ENCODE measurements at places on chromosomes 1 and 21. TPM values are rescaled to one million over a fixed set of nuclear protein-coding genes. Genes with fewer than 3 reads are reported as not detected.
A peak's percentile ranks its signal among the peaks of the same experiment; 100 is the strongest.

- no peak for DNase-seq
These were observed 5.9 kb downstream of the SSBP3 start for GRCh38 chr1:54400329-54400728.

DNA sequence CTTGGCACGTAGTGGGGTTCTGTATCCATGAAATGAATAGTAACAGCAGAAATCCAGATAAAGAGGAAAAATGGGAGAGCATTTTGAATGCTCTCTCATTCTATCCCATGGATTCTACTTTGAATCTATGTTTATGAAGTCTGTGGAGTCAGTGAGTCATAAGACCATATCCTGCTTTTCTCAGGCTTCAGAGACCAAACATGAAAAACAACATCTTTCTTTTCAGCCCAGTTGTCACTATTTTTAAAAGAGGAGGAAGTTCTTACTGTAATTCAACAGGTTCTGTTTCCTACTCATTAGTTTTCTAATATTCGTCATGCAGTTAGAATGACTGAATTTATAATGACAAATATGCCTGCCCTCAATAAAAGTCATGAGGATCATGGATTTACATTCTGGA lies 39.4 kb upstream of the CD55 start:
- DNase-seq, result no peak

GRCh38 chr1:238384381-238384780 lies 493.7 kb upstream of the ZP4 start:
- DNase-seq, result no peak

- DNase-seq, result peak; percentile 14
These were observed 133.7 kb downstream of the PTPRU start for GRCh38 chr1:29370067-29370466.

DNA sequence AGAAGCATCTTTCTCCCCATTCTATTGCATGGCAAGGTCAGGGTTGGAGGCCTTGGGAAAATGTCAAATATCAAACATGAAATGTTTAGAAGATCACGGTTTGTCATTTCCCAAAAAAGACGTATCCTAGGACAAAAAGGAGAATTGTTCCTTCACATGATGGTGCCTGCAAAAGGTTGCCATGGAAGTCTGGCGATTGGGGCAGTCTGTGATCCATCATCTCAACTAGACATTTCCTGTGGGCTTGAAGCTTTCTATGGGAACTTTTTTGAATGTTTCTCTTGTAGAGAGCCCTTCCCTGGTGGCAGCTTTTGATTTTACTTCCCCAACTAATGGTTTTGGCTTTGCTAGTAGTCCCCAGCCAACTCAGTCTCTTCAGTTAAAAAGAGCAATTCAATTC lies 106.3 kb downstream of the TGFB2 start:
- no peak for DNase-seq

DNA sequence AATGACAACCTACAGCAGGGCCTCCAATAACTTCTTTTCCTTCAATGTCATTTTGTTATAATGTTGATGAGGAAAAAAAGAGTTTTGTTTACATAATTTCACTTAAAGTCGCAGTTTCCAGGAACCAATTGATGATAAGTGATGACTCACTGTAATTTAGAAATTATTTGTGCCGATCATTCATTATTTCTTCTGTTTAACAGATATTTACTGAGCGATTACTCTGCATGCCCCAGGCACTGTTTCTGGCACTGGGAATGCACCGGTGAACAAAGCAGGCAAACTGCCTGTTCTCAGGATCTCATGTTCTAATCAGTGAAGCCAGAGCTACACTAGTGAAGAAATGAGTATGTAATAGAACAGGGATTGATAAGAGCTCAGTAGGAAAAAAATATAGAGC lies 403.4 kb downstream of the NTNG1 start:
- no peak for DNase-seq

DNA sequence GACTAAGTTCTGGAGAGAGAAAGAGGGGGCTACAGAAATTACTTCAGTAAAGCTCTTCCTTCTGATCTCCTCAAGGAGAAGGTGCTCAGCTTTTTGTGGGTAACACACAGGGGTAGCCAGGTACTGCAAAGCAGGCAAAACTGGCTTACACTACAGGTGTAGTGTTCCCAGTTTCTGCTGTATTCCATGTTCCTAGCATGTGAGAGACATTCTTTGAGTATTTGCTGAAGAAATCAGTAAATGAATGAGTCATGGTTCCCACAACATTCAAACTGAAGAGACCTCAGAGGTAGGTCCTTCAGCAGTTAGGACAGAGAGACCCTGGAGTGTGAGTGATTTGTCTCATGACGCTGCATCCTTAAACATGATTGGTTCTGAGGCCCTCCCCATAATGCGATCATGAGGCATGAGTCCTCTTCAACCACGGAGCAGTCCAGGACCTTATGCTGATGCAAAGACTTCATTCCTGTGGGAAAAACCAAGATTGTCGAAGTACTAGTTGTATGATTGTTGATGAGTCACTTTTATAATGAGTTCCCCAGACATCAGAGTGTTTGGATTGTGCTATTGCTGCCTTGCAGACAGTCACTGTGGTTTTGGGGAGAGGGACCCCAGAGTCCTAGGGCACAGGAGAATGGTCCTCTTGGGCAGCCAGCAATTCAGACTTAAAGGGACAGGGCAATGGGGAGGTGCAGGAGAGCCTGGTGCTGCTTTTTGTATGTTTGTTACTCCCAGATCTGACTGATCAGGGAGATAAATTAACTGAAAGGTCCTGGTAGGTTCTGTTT lies 2.7 kb upstream of the OR10J4 start:
- no peak for DNase-seq

DNA sequence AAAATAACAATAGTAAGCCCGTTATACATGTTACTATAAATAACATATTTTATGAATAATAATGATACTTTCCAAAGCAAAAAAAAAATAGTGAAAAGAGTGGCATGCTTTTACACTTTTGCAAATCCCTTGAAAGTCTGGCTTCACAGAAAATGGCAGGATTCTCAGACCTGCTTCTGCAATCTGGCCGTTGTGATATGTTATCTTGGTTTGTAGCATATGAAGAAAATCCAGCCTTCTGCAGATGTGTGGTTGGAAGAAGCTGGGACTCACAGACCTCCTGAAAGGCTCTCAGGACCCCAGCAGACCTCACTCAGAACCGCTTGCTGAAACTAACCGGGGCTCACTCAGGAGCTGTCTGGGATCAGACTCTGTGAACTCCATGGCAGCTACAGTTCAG lies 256.0 kb upstream of the TMEM51 start:
- no peak for DNase-seq

- no peak for DNase-seq
These were observed 3.9 kb downstream of the TMEM201 start for GRCh38 chr1:9592510-9593075.

DNA sequence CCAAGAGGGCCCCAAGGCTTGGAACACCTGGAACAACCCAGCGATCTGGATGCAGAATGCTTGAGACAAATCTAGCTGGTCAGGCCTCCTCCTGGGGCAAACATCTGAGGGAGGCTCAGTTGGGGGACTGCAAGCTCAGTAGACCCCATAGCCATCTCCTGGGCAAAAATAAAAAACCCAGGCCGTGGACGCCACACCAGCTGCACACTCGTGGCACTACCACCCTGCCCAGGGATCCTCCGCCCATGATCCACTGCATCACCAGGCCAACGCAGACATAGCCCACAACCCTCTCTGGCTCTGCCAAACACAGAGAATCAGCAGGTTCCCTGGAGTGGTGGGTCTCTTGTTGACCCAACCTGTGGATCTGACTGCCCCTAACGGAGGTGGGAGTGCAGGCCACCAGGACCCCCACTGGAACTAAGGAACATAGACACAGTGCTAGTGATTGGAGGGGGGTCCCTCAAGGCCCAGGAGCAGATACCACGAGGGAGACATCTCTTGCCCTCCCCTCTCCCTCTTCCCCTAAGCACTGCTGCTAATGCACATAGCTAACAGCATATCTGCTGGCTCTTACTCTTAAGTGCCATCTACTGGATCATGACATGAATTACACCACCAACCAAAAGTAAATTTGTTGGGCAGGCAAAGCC lies 147.2 kb downstream of the CHD1L start:
- DNase-seq, result no peak

DNA sequence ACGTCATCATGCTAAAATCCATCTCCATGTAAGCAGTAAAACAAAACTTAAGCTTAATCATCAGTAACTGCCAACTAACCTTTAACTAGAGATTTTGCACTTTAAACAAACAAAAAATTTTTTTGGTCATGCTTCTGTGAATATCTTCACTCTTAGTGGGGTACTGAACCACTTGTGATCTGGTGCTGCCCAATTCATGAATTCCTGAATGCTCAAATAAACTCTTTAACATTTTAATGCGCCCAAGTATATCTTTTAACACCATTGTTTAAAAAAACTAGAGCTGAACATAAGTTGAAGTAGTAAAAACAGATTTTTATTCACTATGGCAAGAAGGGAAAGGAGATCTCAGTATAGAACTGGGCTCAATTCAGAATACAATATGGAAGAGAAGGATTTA lies 196.9 kb upstream of the USP24 start:
- DNase-seq, result no peak

- DNase-seq, result no peak
These were observed 59.1 kb downstream of the SPSB1 start for GRCh38 chr1:9351654-9352271.

DNA sequence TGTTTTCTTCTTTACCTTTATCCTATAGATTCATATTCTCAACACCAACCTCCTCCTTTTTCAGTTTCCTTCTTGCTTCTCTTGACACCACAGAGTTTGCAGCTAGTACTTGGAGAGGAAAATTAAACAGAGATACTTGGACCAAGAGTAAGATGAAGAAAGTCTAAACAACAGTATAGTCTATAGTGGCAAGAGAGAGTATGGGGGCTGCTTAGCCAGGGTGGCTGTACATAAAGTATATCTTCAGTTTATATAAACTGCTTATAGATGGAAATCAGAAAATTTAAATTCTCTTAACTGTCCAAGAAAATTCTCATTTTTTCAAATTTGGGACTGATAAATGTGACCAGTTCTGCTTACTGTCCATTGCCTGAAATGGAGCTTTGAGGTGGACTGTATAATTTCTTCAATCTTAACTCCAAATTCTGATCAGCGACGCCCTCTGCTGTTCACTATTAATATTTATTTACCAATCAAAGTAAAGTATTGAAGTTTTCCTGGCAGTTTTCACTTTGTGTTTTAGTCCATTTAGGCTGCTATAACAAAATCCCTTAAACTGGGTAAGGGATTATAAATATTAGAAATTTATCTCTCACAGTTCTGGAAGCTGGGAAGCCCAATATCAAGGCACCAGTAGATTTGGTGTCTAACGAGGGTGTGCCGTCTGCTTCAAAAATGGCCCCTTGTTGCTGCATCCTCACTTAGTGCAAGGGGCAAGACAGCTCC lies 14.8 kb upstream of the METTL18 start:
- no peak for DNase-seq

GRCh38 chr1:90708826-90709225 lies 8.3 kb downstream of the BARHL2 start:
- no peak for DNase-seq

- no peak for DNase-seq
These were observed 407.9 kb upstream of the PKN2 start for GRCh38 chr1:88276163-88276562.

DNA sequence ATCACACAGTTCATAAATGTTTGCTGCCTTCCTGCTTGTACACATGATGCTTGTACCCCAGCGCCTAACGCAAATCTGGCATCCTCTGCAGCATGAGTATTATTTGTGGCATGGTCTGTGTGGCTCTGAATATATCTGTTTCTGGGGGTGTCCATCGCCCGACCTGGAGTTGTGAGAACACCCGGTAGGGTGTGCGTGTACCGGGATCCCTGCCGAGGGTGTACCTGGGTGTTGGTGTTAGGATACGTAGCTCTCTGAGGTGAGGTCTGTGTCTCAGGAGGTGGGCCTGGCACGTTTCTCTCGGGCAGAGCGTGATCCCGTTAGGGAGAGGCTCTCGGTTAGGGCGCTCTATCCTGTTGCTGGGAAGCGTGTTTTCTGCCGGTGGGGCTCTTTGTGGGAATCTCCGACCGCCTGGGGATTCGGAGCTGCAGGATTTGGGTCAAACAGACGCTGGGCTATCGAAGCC lies 10.4 kb upstream of the CDC20 start:
- no peak for DNase-seq

DNA sequence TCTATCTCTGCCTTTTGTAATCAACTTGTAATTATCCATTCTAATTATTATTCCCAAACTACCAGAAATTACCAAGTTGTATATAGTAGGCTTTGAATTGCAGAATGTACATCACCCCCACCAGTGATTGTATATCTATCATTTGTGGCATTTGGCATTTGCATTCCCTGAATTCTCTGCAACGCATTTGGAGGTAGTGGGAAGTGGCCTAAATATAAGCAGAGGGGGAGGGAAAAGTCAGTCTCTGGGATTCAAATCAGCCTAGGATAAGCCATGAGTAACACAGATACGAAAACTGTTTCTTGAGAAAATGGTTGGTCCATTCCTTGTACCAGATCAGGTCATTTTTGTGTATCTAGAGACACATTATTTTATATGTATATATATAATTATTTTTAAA lies 20.7 kb downstream of the DDX20 start:
- DNase-seq, result no peak

- DNase-seq, result no peak
These were observed 7.1 kb downstream of the AMIGO1 start for GRCh38 chr1:109502364-109502851.

- DNase-seq, result no peak
These were observed 270.7 kb upstream of the RUNX1 start for GRCh38 chr21:35319684-35320283.

DNA sequence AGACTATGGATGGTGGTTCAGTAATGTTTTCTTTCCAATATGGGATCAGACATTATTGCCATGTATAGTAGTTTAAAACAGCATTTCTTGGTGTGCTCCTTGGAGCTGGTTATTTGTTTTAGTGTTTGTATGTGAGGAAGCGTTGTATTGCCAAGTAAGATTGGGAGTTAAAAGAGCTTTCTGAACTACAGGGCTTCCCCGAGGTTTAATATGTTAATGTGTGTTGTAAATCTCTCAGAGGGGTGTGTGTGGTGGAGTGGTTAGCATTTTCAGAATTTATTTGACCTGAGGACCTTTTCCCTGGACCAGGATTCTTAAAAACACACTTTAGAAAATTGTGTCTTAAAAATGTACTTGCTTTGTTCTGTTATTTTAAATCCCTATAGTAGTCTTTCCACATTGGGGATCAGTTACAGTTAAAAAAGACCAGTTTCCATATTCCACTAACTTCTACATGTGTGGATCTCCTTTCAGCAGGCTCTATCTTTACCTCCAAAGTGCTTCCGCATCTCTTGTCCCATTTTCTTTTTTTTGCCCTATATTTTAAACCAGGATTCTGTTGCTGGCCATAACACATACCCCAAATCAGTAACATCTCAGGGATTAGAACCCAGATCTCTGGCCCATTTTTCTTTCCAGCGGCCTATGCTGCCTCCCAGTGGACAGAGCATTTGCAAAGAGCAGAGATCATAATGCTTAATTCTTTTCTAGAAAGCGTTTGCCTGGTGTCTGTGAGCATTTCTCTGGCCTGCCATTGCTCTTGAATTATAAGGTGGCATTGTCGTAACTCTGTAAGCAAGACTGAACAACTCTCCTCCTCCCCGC lies 58.6 kb downstream of the PBX1 start:
- DNase-seq, result no peak

UHMK1 gene
- 37.4 TPM for total RNA-seq

HSPA6 gene
- total RNA-seq, result 13.4 TPM

SH2D5 gene
- total RNA-seq, result not detected

SUSD4 gene
- total RNA-seq, result not detected

TRIM46 gene
- 4.8 TPM for total RNA-seq

CDKN2C gene
- total RNA-seq, result 17.2 TPM

HOOK1 gene
- total RNA-seq, result 0.53 TPM

FMO2 gene
- 58.3 TPM for total RNA-seq

FCRL4 gene
- not detected for total RNA-seq

EPHA10 gene
- total RNA-seq, result 1.6 TPM

SLFNL1 gene
- 0.62 TPM for total RNA-seq

IFI44 gene
- 38.9 TPM for total RNA-seq

TMPRSS3 gene
- total RNA-seq, result not detected

OR2T29 gene
- not detected for total RNA-seq
